Inflammatory macrophage treated with lipopolysaccharide for 1 hour (primary cell): ENCODE measurements at places on chromosomes 6 and 20.

DNA sequence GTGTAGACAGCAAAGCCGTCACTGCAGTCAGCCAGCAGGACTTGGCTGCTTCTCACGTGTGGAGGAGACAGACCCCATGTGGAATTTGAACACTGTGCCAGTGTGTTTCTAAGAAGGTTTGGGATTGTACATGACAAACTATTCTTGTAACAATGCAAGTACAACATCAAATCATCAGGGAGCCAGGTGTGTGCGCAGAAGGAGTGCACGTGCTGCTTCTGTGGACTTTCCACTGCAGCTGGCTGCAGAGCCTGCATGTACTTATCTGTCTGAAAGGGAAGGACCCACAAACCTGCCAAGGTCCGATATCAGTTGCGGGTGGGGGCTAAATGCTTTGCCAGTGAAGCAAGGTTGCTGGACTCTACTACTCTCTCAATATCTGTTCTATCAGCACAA lies 211.6 kb downstream of the WDR27 start:
- DNase-seq: no peak

DNA sequence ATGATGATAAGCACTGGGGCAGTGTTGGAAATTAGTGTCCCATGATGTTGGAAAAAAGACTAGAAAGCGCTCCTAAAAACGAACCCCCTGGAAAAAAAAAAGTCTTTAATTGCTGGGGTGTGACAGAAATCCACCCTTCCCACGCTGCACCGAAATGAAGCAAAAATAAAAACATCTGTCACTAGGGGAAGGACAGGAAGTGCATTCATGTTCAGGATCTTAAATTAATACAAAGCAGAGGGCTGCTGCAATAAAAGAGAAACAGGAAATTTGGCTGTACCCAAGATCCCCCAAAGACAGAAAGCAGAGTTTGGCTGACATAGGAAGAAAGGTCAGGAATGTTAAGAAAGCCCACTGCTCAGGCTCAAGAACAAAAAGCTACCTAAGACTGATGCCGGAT lies 333.9 kb downstream of the TBC1D32 start:
- DNase-seq: no peak

GRCh38 chr6:107354451-107354850 lies 104.9 kb downstream of the PDSS2 start:
- DNase-seq: no peak

DNA sequence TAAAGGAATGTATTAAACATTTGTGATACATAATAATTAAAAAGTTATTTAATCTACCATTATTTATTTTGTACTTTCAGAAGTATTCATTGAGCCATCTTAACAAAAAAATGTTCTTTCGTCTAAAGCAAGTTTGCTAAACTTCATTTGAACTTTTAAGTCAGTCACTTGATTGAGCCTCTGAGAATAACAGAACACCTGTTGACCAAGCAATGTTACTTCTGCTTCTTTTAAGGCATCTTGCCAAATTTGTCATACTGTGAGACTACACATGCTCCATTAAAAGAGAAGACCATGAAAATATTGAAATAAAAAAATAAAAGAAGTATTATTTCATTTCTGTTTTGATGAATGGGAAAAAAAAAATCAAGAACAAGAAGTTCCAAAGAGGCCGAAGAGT lies 141.8 kb upstream of the BMP5 start:
- DNase-seq: no peak

- no peak for DNase-seq
Measured at GRCh38 chr6:156395276-156395675, 381.9 kb upstream of the ARID1B start.

DNA sequence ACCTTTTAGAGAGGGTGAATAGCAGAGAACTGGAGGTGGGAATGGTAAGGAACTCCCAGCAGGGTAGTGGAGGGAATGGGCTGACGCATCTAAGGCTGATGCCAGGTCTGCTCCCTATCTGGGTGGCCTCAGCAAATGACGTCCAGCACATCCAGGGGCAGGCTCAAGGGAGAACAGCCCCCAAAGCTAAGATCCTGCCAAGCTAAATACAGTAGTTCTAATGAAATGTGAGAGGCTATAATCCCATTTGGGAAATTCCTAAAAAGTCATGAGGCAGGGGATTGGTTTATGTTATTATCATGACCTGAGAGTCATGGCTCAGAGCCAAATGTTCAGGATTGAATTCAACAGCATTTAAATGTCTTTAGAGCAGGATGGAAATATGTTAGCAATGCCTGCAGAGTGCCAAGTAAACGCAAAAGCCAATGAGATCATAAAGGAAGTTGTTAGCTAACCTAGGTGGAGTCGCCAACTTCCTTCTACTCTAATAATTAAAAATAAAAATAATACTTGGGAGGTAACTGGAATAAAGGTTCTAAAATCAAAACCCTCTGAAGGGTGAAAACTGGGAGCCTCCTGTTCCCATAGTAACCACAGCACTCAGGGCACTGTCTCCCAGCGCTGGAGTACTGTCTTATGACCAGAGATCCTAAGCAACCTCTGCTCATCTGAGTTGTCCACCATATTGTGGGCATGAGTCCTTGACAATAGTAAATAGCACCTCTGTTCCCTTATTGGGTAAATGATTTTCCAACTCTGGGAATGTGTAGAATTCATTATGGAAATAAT lies 34.8 kb downstream of the IYD start:
- no peak for DNase-seq

GRCh38 chr20:11182720-11183119 lies 508.9 kb upstream of the JAG1 start:
- DNase-seq: peak; percentile 82

- no peak for DNase-seq
Measured at GRCh38 chr20:41782730-41783406, 164.7 kb upstream of the CHD6 start.

GRCh38 chr6:105179244-105180065 lies at the start of gene POPDC3:
POPDC3 (minus strand) TSS chr6:105180014; CDS start chr6:105161909, 18,105 bp downstream.
- DNase-seq: peak; percentile 52

DNA sequence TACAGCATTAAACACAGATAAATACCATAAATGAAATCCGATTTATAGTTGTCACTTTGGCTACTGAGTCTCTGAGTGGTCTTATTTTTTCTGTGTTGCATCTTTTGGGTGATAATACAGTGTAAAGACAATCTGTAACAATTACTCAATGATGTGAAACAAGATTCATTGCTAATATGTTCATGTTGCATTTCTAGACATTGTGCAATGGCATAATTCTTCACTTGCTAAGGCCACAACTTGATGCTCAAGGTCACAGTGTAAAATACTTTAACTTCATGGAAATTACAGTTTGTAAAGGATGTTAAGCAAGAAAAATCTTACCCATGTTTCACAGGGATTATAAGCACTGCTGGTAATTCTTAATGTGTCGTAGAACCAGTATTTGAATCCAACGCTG lies 74.9 kb upstream of the SMLR1 start:
- DNase-seq: no peak

DNA sequence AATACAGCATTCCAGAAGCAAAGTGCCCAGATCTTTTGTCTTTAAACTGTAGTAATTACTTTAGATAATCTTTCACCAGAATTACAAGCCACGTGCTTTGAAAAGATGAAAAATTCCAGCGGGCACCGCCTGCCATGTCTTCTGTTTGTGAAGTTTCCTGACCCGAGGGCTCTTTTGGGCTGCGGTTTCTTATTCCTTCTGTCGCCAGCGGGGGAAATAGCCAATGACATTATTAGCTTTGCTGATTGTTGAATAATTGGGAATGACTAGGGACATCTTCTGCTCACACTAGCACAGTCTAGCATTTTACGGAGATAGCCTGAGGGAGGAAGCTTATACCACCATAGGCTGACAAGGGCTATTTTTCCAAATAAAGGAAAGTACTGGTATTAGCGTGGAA lies 124.7 kb downstream of the SAMD5 start:
- DNase-seq: no peak

DNA sequence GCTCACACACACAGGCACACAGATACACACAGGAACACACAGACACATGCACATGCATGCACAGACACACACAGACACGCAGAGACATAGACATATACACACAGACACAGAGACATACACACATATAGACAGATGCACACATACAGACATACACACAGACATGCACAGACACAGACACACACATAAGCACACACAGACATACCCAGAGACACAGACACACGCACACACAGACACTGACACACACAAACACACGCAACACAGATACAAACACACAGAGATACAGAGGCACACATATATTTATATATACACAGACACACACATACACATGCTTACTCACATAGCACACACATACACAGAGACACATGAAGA lies 158.4 kb downstream of the LY86 start:
- DNase-seq: no peak
